H1 (cell line): ENCODE measurements at places on chromosomes 6 and 20. TPM values are rescaled to one million over a fixed set of nuclear protein-coding genes. Genes with fewer than 3 reads are reported as not detected.

- H3K27ac ChIP-seq = no peak overlapping the region
- 0 out of 2 replicates have a peak, but pooled peaks cover 3% of the 10 kb centered on the region for H3K4me1 ChIP-seq
- DNase-seq = no peak
- H3K4me3 ChIP-seq = no peak overlapping the region
- no peaks in the 10 kb centered on the region for H3K27me3 ChIP-seq
Measured at GRCh38 chr6:71544906-71545305, 256.3 kb downstream of the OGFRL1 start.

GRCh38 chr6:80335121-80335531, 228.7 kb downstream of the BCKDHB start:
- no peaks in the 10 kb centered on the region for H3K27me3 ChIP-seq
- H3K4me3 ChIP-seq = no peak overlapping the region
- no peak for DNase-seq
- no peak overlapping the region for H3K27ac ChIP-seq
- peaks cover 7% of the 10 kb centered on the region for H3K4me1 ChIP-seq
- H3K36me3 ChIP-seq = no peaks in the 10 kb centered on the region

Gene TMC2
- total RNA-seq = not detected in 2 replicates

Gene SIRPB2
- total RNA-seq = 0.28 TPM in 1 of 2 replicates, not detected in the other

DNA sequence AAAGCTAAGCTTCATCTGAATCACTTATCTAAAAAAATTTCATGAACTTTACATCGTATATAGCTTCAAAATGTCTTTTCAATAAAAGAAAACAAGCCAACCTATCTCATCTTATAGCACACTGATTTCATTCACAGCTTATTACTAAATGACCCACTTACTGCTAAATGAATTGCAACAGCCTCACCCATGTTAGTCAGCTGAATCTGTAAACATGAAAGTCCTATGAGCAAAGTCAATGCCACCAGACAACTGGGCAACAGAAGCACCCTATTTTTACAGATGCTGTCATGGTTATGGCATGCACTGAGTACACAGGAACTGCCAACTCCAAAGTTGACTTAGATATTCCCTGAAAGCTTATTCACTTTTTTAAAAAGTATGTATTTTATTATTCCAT, 41.2 kb upstream of the DST start:
- no peak overlapping the region for H3K27ac ChIP-seq
- DNase-seq = no peak
- no peaks in the 10 kb centered on the region for H3K36me3 ChIP-seq
- no peak overlapping the region for H3K4me3 ChIP-seq
- H3K27me3 ChIP-seq = no peaks in the 10 kb centered on the region

Gene PRKN
- total RNA-seq = 0.08 and 0.13 TPM in 2 replicates

GRCh38 chr6:95417856-95418255, 159.5 kb upstream of the MANEA start:
- no peaks in the 10 kb centered on the region for H3K4me1 ChIP-seq
- H3K27ac ChIP-seq = no peak overlapping the region
- peaks cover 1% of the 10 kb centered on the region for H3K27me3 ChIP-seq
- no peak overlapping the region for H3K4me3 ChIP-seq

Gene GPLD1
- total RNA-seq = 5.3 and 5.9 TPM in 2 replicates

DNA sequence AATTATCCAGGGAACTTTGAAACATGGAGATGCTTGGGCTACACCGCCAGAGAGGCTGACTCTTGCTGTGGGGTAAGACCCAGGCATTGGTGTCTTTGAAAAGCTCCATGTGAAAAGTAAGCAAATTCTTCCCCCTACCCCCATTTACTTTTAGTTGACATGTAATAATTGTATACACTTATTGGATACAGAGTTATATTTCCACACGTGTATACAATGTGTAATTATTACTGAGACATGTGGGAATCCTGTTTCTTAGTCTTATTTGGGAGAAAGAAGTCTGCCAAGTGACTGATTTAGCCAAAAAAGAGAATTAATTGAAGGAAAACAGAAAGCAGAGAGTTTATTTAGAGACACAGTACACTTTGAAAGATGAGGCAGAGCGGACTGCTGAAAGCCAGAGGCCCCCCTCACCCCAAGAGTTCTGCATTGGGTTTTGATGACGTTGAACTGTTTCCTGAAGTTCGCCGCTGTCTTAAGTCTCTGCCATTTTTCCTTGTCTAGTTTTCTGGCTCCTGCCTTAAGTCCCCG, 193.8 kb downstream of the PACRG start:
- H3K27ac ChIP-seq = no peak overlapping the region
- H3K36me3 ChIP-seq = no peaks in the 10 kb centered on the region
- no peak for DNase-seq
- no peaks in the 10 kb centered on the region for H3K4me1 ChIP-seq
- no peak overlapping the region for H3K4me3 ChIP-seq

GRCh38 chr6:1297746-1298145, 14.2 kb upstream of the FOXQ1 start:
- H3K27me3 ChIP-seq = no peaks in the 10 kb centered on the region
- H3K4me3 ChIP-seq = no peak overlapping the region
- no peaks in the 10 kb centered on the region for H3K36me3 ChIP-seq
- DNase-seq = no peak
- no peaks in the 10 kb centered on the region for H3K4me1 ChIP-seq

DNA sequence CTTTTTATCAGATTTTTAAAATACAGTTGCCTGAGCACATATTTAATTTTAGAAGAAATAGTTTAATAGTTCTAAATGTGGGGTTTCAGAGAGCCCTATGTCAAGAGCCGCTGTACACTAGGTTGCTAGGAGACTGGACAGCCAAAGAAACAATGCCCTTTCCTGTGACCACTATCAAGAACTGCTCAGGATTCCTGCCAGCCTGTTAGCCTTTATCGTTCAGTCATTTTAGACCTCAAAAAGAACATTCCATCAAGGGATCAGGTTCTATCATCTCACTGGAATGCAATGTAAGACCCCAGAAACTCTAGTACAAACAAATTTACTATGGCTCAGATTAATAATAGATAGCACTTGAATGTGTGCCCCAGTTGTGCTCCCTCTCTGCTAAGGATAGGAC, 181.2 kb upstream of the CCN2 start:
- H3K4me3 ChIP-seq = no peak overlapping the region
- H3K4me1 ChIP-seq = peaks cover 11% of the 10 kb centered on the region
- H3K27ac ChIP-seq = no peak overlapping the region
- H3K36me3 ChIP-seq = no peaks in the 10 kb centered on the region

Gene BPIFB1
- total RNA-seq = not detected in 2 replicates

DNA sequence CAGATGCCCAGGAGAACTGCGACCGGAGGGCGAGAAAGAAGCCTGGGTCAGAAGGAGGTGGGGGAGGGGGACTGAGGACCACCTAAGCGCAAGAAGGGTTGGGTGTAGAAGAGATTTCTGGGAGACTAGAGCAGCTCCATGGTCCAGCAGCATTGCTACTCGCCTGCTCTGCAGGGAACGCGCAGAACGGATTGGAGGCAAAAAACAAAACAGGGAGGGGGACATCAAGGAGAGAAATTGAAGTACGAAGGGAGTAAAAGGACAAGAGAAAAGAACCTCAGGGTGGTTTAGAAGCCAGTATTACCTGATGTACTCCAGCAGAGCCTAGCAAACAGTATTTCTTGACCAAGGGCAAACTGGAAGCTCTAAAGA, 537 bp upstream of the GABBR1 start:
- H3K36me3 ChIP-seq = no peaks in the 10 kb centered on the region; the same call in 1 of the 2 replicates
- DNase-seq = no peak
- peak overlapping the region; percentile 53; the same call in 1 of the 2 replicates for H3K27ac ChIP-seq

DNA sequence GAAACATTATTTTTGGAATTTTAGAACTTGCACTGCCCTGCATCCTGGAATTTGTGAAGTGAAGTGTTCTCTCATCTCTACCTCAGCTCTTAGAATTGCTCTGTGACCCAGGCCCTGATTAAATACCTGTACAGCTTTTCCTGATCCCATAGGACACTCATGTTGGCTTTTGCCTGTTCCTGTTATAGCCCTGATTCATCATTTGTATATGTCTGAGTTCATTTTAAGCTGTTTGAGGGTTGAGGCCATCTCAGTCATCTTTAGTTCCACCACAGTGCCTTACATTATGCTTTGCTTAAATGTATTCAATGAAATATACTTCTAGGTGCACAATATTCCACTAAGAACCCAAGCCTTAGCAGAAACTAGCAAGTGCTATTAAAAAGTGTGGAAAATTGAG, 26.4 kb downstream of the ZFAND3 start:
- no peak overlapping the region for H3K27ac ChIP-seq
- no peak for DNase-seq
- no peaks in the 10 kb centered on the region for H3K27me3 ChIP-seq

- H3K4me3 ChIP-seq = no peak overlapping the region
- no peaks in the 10 kb centered on the region for H3K36me3 ChIP-seq
- no peaks in the 10 kb centered on the region for H3K4me1 ChIP-seq
- H3K27me3 ChIP-seq = no peaks in the 10 kb centered on the region
- no peak for DNase-seq
- H3K27ac ChIP-seq = no peak overlapping the region
Measured at GRCh38 chr6:43800746-43801494, 30.9 kb downstream of the VEGFA start.

Gene MATN4
- total RNA-seq = 4.0 and 4.4 TPM in 2 replicates

Gene FAM184A
- 11.3 and 12.1 TPM in 2 replicates for total RNA-seq

Gene UNC5CL
- total RNA-seq = 1.3 and 1.4 TPM in 2 replicates

Gene PERP
- 26.7 and 26.8 TPM in 2 replicates for total RNA-seq
